Activated naive CD4-positive, alpha-beta T cell treated with anti-CD3 and anti-CD28 coated beads, Interleukin-2, amount 10 ng/mL, durations not matched to agents 5 hours and 36 hours (primary cell): ENCODE measurements at places on chromosomes 6 and 20. TPM values are rescaled to one million over a fixed set of nuclear protein-coding genes. Genes with fewer than 3 reads are reported as not detected.

Gene AVP
- total RNA-seq, result not detected

Gene PIGU
- 14.3 TPM for total RNA-seq

Gene SLC22A23
- 5.5 TPM for total RNA-seq

Gene TCF15
- total RNA-seq, result not detected

Gene C20orf144
- total RNA-seq, result 0.18 TPM

Gene SALL4
- not detected for total RNA-seq

Gene LCA5
- 0.15 TPM for total RNA-seq

Gene PRND
- not detected for total RNA-seq

Gene SLC2A10
- total RNA-seq, result not detected

Gene GABRR1
- total RNA-seq, result not detected

Gene PROCR
- 0.30 TPM for total RNA-seq

Gene SIRPB2
- total RNA-seq, result not detected

Gene C6orf58
- not detected for total RNA-seq

Gene KIF25
- not detected for total RNA-seq

Gene BANF2
- total RNA-seq, result not detected
